CD8-positive, alpha-beta T cell (primary cell): ENCODE measurements at places on chromosomes 2 and 18. TPM values are rescaled to one million over a fixed set of nuclear protein-coding genes. Genes with fewer than 3 reads are reported as not detected.
A peak's percentile ranks its signal among the peaks of the same experiment; 100 is the strongest.

Gene POTEJ
- not detected for total RNA-seq

DNA sequence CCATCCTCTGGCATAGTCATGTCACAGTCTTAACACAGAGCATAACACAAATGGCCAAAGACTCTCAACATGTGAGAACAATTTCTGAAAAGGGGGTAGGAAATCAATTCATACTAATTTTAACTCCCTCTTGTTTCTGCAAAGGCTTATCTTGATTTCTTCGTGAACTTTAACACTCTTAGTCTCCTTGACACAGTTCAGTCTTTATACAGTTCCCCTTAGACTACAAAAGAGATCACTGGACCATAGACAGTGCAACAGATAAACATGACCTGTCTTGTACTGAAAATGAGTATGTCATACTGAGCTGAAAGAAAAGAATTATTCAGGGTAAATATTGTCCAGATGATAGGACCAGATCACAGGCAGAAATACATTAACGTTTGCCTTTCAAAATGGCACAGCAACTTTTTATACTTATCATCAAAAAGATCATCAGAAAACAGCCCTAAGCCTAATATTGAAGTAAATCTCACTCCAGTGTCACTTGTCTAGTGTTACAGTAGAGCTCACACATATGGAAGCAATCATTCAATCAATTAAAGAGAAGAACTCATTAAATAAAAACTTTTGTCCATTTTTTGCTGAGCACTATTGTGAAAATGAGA lies 56.4 kb upstream of the VRK2 start:
- no peak for DNase-seq

- DNase-seq = no peak
These were observed 409.0 kb downstream of the SLC4A3 start for GRCh38 chr2:220036431-220036830.

GRCh38 chr2:201234663-201235135 lies 25.6 kb upstream of the CASP8 start:
- no peak for DNase-seq

Gene GAD1
- total RNA-seq = not detected

GRCh38 chr2:36478999-36479398 lies 119.0 kb downstream of the FEZ2 start:
- DNase-seq = no peak

- no peak for DNase-seq
These were observed 143.6 kb downstream of the VAPA start for GRCh38 chr18:10057401-10057893.

Gene GREB1L
- total RNA-seq = not detected

Gene UGT1A10
- not detected for total RNA-seq

Gene REG1B
- not detected for total RNA-seq

DNA sequence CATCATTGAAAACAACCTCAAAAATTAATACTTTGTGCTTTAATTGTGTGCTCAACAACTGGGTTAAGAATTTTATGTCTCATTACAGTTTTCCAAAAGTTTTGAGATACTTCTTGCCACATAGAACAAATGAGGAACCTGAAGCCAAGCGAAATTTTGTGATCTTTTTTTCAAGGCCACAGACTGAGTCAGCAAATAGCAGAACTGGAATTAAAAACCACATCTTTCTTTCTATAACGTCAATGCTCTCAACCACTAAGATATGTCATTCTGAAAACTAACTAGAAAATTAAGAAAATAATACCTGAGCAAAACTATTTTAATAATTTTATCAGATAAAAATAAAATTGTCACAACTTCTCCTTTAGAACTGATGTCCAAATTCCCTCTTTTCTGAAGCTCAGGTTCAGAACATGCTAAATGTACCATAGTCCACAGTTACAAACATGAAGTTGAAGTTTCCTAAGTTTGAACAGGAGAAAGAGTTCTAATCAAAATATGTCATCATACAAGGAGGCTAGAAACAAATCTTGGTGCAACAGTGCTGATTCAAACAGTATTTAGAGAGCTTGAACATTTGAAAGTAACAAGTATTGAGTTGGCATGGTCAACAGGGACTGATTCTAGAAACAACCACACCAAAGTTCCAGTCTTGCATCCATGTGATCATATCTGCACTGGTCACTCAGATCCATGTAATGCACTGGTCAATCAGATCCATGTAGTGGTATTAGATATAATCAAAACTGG lies 27.6 kb upstream of the CALCRL start:
- no peak for DNase-seq

DNA sequence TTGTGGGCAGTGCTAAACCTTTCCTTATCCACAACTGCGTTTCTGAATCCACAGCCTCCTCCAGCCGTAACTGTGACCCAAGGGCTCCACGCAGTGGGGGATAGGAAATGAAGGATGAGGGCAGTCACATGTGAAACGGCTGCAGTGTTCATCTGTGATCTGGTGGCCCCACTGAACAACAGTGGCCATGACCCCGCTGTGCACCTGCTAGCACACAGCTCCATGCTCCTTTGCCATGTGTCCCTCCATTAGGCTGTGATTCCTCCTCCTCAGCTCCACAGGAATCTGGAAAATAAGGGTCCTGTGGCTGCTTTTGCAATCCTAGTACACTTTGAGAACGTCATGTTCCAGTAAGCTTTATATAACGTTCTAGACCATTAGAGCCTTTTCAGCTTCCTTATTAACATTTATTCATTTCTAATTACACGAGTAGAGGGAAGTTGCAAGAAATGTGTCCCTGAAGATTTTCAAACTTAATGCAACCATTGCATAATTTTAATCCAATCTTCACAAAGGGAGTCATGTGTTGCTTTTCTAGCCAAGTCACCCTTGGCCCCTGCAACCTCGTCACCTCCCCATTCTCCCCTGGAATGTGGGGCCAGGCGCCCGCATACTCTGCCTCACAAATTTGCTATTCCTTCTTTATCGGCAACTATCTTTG lies 7.1 kb upstream of the NAPG start:
- no peak for DNase-seq

- no peak for DNase-seq
These were observed 42.8 kb upstream of the TTC39C start for GRCh38 chr18:23971666-23972230.

- DNase-seq = no peak
These were observed 91.0 kb downstream of the LIMS1 start for GRCh38 chr2:108625186-108625827.

Gene CDCA7
- total RNA-seq = 1.9 TPM

Gene ICOS
- total RNA-seq = 50.4 TPM

Gene FBXO48
- total RNA-seq = 0.30 TPM

GRCh38 chr2:130806370-130806769 lies 30.3 kb upstream of the ARHGEF4 start:
- DNase-seq = no peak

- no peak for DNase-seq
These were observed 16.2 kb downstream of the SS18 start for GRCh38 chr18:26074246-26074645.

GRCh38 chr18:79559436-79559835 lies 120.2 kb upstream of the CTDP1 start:
- no peak for DNase-seq

- no peak for DNase-seq
These were observed 94.1 kb downstream of the ANKRD44 start for GRCh38 chr2:197216361-197216979.

Gene FAM237A
- total RNA-seq = not detected

GRCh38 chr2:156437272-156437930 lies 1.2 kb downstream of the GPD2 start:
- no peak for DNase-seq

Gene HSBP1L1
- total RNA-seq = 20.4 TPM

DNA sequence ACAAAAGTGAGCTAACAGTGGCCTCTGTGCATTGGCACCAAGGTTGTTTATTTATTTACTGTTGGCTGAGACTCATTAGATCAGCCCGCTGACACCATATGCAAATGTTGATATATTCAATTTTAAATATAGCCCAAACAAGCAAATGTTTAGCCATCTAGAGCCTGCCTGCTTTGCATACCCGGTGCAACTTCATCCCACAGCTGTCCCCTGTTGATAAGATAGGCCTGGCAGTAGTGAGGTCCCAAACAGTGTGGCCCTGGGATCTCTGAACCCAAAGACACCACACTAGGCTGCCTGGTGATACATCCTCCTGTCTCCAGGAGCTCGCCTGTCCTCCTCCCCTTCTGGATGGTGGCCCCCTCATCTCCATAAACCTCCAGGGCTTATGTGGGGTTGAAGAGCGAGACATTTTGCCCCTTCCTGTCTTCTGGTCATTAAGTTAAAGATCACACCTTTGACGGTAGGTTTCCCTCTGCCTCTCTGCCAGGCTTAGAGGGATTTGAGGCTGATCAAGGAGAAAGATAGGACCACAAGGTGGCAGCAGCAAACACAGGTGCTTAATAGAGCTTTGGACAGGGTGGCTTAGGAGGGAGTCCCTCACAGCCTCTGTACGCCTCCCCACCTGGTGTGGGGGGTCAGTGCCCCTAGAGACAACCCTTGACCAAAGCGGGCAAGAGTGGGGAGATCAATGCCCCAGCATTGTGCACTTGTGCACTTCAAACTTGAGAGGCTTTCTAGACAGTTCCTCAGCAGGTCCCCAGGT lies 23.7 kb upstream of the MYO5B start:
- peak; percentile 32 for DNase-seq

Gene IKZF2
- 11.2 TPM for total RNA-seq

DNA sequence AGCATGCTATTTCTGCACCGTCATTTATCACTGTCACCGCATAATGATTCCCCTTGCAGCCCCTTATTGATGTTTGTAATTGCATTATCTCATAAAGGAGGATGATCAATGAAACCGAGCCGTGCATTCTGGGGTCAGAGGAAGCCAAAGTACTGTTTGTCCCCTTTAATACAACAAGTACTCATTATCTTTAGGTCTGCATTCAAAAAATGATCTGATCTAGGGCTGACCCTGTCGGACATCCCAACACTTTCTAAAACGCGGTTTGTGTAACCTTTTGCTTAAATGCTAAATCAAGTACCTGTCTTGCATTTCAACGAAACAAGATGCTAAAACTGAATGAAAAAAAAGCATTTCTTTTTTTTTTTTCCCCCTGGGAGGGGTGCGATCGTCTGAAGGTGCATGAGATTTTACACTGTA lies 143.8 kb downstream of the MEIS1 start:
- DNase-seq = no peak

DNA sequence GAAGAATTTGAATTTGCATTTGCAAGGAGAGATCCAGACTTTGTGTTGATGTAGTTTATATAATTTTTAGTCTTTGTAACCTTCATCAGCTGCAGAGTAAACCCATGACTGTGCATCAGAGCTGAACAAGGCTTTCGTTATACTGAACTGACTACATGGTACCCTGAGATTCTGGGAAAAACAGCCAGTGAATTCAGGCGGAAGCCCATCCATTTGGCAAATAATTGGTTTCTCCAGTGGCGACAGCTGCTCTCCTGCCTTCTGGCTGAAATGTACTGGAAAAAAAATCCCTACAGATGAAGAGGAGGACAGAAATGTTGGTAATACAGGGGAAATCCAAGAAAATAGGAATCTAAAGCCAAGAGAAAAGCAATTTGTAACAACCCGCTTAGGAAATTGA lies 657.5 kb upstream of the CDH7 start:
- no peak for DNase-seq

DNA sequence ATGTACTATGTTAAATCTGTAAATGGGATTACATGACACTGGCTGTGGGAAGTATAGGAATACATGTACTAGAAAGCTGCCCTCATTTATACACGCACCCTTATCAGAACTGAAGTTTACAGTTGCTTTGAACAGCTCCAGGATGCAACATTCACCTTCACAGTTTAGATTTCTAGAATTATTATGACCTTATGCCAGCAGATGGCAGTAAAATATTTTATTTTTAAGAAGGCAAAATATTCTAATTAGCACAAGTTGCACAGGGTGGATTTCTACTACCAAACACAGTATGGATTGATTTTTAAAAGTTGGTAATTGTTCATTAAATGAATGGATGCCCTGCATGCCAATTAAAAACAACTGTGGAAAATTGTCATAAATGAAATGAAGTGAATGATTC lies 670.4 kb downstream of the KCNJ3 start:
- DNase-seq = no peak

DNA sequence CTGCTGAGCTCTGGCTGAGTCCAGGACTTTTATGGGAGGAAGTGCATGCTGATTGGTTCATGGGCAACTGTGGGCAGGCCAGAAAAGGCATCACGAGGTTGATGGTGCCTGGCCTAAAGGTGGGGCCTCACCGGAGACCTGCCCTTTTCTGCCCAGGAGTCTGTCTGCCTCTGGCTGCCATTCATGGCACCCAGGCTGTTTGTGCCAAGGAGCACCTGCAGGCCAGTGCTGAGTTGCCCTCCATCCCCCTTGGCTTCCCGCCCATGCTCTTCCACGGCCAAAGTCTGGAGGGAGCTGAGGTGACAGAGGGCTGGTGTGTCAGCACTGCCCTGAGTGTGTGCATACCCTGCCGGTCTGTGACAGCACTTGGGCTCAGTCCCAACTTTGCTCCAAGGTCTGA lies 123.2 kb downstream of the PTH2R start:
- DNase-seq = no peak
